Activated CD4-positive, alpha-beta memory T cell treated with anti-CD3 and anti-CD28 coated beads, Interleukin-2, amount 10 ng/mL, durations not matched to agents 7 days and 5 days (primary cell): ENCODE measurements at places on chromosomes 3 and 15.

DNA sequence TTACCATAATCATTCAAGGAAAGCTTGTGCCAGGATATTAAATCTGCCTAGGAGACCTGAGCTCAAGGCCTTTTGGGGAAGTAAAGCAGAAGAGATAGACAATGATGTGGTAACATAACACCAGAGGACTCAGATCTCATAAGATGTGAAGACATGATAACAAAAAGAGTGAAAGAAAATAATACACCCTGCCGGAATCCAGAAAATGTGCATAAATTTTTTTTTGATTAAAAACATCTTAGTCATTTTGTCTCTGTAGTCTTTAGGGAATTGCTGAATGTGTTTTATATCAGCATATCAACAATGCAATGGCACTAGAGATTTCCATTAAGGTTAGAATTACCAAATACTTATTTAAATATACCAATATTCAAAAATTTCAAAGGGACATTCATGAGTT is 326.8 kb upstream of the ROBO1 start:
- DNase-seq = no peak

DNA sequence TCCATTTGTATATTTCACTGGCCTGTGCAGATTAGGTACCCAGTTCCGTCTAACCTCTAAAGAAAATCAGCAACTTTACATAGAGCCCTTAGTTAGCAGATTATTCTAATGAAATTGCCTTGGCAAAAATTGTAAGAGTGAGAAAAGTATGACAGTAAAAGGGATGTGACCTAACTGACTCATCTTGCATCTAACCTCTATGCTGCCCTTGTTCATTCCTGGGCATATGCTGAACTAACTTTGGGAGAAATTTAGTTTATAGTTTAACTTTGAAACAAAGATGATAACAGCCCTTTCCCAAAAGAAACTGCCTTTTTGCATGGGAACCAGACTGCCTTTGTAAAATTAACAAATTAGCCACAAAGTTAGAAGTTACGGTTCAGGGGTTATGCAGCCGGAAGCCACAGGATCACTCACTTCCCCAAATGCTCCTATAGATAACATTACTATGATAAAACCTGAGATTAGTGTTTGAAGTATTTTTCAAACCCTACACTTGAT is 839.8 kb upstream of the ALCAM start:
- DNase-seq = no peak

DNA sequence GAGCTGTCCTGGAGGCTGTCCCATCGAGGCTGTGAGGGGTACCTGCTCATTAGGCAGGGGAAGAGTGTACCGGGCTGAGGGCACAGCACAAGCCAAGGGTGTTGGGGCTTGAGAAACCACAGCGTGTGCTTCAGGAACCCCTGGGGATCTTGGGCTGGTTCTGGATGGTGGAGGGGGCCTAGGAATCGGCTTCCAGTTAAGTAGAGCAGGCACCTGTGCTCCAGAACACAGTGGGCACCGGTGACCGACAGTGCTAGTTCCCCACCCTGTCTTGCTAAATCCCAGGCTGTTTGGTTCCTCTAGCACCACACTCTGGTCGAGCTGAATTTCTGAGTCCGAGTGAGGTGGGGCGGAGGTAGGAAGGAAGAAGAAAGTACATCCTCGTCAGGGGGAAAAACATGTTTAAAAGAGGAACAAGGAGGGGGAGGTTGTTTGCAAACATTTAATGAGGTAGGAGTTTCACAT is 29.1 kb downstream of the SLC6A6 start:
- no peak for DNase-seq

- DNase-seq = no peak
Measured at GRCh38 chr3:123692671-123693070, 107.8 kb upstream of the HACD2 start.

- DNase-seq = peak; percentile 88
Measured at GRCh38 chr15:83010709-83011270, 649 bp downstream of the C15orf40 start.

GRCh38 chr3:52240059-52240885 is 1.3 kb upstream of the TWF2 start:
- peak; percentile 80 for DNase-seq

GRCh38 chr3:187072102-187072501 is 67.2 kb downstream of the RPL39L start:
- no peak for DNase-seq

- DNase-seq = no peak
Measured at GRCh38 chr15:62119874-62120273, 45.2 kb downstream of the C2CD4B start.

DNA sequence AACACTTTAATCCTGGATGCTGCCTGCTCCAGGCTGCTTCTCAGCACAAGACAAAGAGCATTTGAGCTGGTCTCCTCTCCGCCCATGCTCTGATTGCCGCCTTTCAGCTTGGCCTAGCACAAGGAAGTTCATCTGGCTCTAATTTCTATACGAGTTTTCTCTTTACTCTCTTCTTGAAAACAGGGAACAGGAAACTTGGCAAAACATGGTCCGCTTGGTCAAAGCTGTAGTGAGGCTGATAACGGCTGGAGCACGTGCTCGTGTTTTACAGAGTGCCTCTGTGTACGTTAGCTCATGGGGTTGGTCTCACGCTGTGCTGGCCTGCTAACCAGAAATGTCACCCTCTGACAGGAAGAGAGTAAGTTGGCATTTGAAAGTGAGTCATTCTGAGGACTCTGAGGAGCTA is 19.2 kb downstream of the RARRES1 start:
- no peak for DNase-seq

- DNase-seq = no peak
Measured at GRCh38 chr3:175336406-175337133, 477.4 kb downstream of the NAALADL2 start.

DNA sequence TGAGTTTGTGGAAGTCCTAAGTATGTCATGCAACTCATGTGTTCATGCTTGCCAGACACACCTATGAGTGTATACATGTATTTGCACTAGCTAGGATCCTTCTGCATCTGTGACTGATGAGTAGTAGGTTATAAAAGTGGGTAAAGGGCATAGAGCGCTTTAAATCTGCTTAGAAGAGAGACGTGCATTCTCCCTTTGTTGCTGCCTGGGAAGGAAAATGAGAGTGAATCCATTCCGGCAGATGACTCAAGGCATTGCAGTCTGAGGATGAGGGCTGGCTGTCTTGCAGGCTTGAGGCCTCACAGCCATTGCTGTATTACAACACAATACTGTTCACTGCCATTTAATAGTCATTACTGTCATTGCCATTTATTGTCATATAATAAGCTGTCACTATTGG is 120.8 kb upstream of the UMPS start:
- DNase-seq = no peak

DNA sequence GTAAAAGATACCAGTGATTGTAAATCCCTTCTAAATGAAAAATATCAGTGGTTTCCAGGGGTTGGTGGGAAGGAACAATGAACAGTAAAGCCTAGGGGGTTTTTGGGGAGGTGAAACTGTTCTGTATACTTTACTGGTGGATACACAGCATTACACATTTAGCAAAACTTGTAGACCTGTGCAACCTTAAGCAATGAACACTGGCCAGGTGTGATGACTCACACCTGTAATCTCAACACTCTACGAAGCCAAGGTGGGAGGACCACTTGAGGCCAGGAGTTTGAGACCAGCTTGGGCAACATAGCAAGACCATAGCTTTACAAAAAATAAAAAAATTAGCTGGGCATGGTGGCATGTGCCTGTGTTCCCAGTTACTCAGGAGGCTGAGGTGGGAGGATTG is 1.8 kb downstream of the CCDC13 start:
- no peak for DNase-seq

DNA sequence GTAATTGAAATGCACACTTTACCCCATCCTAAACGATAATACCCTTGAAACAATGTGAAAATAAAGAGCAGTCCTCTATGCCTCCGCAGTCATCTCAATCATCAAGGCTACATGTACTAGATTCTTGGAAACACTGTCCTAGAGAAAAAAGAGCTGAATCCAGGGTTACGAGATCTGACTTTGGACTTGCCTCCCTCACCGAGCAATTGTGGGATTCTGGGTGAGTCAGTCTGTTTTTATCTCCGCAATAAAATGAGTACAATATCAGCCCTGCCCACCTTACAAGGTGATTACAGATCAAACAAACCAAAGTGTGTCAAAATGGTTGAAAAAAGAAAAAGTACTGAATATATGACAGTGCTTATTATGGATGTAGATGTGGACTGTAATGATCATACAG is 152.3 kb upstream of the SNTN start:
- DNase-seq = no peak

- DNase-seq = no peak
Measured at GRCh38 chr15:56964182-56964581, 45.7 kb downstream of the TCF12 start.

DNA sequence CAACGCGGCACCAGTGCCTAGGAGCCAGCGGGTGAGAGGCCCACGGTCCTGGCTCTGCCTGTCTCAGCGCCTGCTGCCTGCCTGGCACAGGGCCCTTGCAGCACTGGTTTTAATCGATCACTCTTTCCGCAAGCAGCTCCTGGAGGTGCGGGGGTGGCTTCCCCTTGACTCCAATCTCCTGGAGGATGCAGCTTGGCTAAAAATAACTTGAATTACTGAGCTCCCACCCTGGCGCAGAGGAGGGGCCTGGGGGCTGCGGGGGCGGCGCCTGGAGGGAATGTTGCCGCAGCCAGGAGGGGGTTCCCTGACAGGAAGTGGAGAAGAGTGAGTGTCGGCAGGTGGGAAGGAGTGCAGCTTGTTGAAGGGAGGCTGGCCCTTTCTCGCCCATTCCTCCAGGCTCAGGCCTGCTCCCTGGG is 9.9 kb upstream of the RPL29 start:
- no peak for DNase-seq

GRCh38 chr3:31541089-31541488 is 8.4 kb downstream of the STT3B start:
- DNase-seq = no peak

GRCh38 chr3:177429771-177430170 is 232.5 kb upstream of the TBL1XR1 start:
- DNase-seq = no peak

DNA sequence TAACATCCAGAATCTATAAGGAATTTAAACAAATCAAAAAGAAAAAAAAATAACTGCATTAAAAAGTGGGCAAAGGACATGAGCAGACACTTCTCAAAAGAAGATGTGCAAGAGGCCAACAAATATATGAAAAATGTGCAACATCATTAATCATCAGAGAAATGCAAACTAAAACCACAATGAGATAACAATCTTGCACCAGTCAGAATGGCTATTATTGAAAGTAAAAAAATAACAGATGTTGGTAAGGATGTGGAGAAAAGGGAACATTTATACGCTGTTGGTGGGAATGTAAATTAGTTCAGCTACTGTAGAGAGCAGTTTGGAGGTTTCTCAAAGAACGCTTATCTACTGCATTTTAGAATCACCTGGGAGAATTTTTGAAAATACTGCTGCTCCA is 186.1 kb downstream of the OTOL1 start:
- DNase-seq = no peak

- no peak for DNase-seq
Measured at GRCh38 chr3:130259166-130259874, 86.2 kb upstream of the COL6A5 start.

- no peak for DNase-seq
Measured at GRCh38 chr3:130671545-130672312, 74.9 kb downstream of the PIK3R4 start.

- no peak for DNase-seq
Measured at GRCh38 chr15:83249030-83249343, 35.5 kb downstream of the BNC1 start.

DNA sequence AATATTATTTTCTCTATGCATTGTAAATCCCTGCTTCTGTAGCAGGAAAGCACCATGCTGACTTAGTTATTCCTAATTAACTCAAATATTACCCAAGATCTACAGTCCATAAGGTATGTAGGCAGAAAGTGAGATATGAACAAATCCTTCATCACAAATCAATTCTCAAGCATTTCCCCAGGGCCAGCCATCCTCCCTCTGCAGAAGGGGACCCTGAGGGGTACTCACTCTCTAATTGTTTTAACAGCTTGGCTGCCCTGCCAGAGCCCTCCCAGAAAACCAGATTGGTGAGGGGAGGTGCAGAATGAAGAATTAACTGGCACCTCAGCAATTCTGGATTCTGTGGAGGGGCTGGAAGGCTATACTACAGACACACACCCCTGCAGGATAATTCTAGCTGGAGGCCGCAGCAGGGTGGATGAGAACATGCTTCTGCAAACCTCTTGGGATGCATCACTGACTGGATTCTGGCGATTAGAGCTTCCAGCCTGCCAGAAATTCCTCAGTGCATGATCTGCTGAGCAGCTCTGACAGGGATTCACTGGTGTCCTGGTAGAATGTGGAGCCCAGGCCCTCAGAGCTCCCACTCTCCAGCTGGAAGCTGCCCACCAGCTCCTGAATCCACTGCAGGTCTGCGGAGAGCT is 88.6 kb upstream of the HERC1 start:
- no peak for DNase-seq

- no peak for DNase-seq
Measured at GRCh38 chr3:143653493-143653892, 194.8 kb downstream of the SLC9A9 start.

DNA sequence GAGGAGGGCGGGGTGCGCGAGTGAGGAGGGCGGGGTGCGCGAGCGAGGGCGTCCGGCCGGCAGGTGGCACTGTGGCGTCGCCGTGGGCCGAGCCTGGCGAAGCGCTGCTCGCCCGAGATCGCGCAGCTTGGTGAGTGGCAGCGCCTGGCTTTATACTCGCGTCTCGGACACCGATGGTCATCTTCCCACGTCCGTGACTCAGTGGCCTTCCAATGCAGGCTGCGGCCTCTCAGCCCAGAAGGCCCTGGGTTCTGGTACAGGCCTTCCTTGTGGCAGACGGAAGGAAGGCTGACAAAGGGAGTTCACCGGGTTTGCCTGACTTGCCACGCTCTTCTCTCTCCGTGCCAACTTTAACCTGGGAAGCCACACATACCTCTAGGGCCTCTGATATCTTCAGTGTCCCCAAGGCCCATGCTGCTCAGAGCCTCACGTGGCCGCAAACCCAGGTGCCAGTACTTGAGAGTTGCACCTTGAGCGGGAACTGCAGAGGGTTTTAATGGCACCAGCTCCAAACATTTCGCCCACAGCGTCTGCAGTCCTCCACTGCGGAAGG is 195.3 kb upstream of the LYSMD4 start:
- peak; percentile 86 for DNase-seq

- no peak for DNase-seq
Measured at GRCh38 chr3:196971094-196971698, 2.6 kb upstream of the PIGZ start.
